Fibroblast of skin of right quadriceps (primary cell): ENCODE measurements at places on chromosomes 13 and 19.

DNA sequence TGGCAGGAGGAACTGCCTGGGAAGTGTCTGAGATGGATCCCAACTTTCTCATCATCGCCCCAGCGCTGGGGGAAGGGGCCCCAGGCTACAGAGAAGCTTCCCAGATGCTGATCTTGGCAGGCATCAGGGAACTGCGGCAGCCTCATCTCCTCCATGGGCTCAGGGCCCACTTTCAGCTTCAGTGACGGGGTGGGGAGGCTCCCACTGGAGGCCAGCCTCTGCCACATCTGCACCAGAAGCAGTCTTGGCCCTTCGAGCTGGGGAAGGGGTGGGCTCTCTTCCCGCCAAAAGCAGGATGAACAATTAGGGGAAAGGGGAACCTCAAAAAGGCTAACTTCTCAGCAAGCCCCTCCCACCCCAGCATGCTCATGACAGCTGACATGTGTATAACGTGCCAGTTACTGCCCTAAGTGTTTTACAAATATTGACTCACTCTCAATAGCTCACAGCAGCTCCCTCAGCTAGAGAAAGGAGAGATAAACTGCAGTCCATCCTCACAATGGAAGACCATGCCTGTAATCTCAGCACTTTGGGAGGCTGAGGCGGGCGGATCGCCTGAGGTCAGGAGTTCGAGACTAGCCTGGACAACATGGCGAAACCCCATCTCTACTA lies 7.1 kb upstream of the S1PR2 start:
- peak; percentile 86 for DNase-seq

DNA sequence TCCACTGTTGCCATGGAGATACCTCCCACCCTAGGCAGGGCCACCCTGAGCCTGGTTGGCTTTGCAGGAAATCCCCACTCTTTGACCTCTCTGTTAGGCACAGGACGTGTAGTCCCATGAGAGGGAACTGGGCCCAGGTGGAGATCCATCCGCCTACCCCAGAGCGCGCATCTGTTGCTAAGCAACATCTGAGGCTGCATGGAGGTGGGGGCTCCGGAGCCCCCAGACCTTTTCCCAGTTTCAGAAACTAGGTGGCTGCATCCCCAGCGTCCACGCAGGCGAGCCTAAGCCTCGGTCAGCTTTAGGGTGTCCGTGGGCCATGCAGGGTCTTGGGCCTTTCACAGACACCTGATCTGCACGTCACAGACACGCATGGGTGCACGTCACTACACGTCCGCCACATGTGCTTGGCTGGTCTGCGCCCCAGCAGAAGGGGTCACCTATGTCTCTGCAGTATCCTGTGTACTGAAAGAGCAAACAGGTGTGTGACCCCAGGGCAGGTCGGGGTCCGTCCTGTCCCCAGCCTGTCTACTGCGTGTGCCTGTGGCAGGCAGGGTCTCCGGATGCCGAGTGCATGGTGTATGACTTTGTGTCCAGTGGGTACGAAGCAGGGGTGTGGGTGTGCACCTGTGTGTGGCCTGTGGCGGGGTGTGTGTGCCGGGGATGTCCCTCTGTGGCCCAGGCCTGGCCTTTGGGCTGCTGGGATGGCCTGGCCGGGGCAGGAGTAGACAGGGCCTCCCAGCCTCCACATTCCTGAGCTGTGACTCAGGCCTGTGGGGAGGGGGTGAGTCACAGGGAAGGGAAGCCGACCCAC lies 4.1 kb upstream of the CIRBP start:
- DNase-seq: peak; percentile 89

- DNase-seq: peak; percentile 88
Observed at GRCh38 chr19:38684078-38684861, 36.8 kb downstream of the ACTN4 start.

DNA sequence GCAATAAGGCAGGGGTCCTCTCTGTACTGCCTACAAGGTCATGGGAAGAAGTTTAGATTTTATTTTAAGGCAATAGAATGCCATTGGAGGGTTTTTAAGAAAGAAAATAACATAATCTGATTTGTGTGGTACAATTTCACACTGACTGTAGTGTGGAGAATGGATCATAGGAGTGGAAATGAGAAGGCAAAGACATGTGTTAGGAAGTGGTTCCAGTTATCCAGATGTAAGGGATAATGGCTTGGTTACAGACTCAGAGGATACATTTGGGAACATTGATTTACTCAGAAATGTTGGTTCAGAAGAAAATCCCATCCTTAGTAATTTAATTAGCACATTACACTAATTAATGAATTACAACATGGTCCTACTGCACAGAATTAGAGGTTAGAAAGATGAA lies 788.2 kb downstream of the SLITRK5 start:
- no peak for DNase-seq

- DNase-seq: peak; percentile 84
Observed at GRCh38 chr19:5403968-5404640, 51.1 kb upstream of the ZNRF4 start.

DNA sequence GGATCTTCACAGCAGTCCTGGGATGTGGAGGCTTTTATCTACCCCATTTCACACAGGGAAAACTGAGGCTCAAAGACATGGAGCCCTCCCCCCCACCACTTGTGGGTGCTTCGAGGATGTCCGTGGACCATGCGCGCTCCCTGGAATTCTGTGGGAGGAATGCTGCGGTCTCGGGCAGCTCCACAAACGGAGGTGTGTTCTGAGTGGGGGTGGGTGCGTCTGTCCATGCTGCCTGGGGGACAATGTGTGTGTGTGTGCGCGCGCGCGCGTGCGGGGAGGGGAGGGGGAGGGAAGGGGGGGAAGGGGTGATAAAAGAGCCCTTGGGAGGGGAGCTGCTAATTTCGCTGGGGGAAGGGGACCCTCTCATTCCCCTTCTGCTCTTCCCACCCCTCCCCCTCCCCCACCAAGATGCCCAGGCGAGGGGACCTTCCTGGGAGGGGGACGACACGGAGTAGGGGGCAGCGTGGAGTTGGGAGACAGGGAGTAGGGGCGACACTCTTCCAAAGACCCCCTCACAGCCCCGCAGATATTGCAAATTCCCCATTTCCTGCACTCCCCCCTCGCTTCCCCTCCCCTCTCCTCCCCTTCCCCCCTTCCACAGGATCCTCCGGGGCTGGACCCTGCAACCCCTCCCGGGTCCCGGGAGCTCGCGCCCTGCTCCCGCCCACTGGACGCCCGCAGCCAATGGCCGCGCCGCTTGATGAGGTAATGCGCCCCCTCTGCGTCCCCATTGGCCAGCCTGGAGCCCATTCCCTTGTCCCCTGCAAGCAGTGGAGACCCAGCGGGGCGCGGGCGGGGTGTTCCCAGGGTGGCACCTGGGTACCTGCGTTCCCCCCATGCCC lies 18.9 kb upstream of the ZNRF4 start:
- peak; percentile 90 for DNase-seq

DNA sequence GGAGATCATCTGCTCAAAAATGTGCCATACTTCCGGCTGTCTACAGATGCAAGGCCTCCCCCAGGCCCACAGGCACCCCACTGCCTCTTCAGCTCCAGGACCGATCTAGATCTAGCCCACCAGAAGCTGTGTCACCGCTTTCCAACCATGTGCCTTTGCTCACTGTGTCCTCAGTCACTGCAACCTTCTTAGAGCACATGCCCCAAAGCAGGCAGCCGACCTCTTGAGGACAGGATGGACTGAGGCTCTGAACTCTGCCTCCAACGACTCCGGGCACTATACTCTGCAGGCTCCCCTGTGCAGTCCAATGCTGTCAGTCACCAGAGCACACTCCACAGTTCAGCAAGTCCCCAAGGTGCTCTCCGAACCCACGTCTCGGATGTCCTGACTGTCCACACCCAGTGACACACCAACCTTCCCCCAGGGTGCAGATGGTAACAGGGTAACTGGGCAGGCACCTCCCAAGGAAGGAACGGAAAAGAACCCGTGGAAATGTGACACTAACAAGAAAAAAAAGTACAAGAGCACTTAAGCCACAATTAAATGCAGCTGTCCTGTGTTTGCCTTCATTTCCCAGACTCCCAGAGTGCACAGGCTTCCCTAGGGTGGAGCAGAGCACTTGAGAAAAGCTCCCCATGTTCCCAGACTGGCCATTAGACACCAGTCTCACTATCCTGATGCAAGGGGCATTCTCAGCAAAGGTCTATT lies 4.8 kb downstream of the STK24 start:
- DNase-seq: peak; percentile 73

- DNase-seq: no peak
Observed at GRCh38 chr19:5288347-5288739, 52.3 kb downstream of the PTPRS start.

DNA sequence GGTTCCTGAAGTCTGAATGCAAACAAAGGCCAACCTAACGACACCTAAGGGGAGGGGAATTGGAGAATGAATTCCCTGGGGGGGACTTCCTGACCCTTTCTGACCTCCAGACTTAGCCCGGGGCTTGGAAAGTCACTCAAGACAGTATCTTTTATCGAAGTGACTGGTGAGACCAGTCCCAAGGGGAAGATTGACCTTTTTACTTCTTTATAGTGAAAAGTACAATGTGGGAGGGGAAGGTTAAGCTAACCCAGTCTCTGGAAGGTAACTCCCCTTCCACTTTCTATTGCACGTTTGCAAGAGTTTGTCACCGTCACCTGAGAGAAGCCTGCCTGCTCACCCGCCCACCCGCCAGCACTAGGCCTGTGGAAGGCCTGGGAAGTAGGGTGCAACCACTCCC lies 111.9 kb downstream of the EFNB2 start:
- no peak for DNase-seq

DNA sequence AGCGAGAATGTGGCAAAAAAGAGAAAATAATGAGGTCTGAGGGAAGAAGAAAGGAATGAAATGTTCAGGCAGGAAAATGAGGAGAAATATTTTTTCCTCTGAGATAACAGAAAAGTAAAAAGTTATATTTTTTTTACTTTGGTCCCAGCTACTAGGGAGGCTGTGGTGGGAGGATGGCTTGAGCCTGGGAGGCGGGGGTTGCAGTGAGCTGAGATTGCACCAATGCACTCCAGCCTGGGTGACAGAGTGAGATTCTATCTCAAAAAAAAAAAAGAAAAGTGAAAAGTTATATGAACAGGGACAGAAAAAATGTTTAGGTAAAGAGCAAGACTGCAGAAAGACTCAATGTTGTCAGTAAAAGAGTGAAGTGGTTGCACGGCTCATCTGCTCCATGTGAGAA lies 603.7 kb upstream of the GPC6 start:
- DNase-seq: no peak

- no peak for DNase-seq
Observed at GRCh38 chr13:21095311-21095710, 33.9 kb upstream of the LATS2 start.

DNA sequence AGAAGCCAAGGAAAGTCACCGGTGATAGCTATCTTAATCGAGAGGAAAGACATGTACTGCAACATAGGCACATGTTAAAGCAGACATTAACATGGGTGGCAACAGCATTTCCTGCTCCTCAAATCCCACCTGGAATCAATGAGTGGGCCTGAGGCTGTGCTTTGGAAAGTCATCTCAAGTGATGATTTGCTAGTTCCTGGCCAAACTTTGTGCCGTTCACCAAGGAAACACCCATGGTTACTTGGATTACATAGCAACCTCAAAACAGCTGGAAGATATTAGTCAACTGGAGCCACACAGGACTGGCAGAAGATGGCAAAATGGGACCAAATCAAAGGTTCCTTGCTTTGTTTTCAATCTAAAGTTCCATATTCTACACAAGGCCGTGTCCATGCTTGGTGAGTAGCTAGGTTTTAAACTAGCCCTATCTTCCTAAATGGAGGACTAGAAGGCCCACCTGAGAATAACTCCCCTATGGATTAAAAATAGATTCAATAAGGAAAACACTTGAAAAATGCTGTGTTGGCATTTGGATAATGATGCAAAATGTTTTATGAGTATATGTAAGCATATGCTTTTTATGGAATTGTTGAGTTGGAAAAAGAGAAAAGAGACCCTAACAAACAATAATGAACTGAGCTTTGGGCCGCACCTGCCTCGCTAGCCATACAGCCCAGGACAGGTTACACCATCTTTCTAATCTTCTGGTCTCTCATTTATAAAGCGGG lies 144.5 kb downstream of the RGCC start:
- DNase-seq: peak; percentile 54

GRCh38 chr19:28018499-28018898 lies 1194.5 kb downstream of the UQCRFS1 start:
- no peak for DNase-seq

DNA sequence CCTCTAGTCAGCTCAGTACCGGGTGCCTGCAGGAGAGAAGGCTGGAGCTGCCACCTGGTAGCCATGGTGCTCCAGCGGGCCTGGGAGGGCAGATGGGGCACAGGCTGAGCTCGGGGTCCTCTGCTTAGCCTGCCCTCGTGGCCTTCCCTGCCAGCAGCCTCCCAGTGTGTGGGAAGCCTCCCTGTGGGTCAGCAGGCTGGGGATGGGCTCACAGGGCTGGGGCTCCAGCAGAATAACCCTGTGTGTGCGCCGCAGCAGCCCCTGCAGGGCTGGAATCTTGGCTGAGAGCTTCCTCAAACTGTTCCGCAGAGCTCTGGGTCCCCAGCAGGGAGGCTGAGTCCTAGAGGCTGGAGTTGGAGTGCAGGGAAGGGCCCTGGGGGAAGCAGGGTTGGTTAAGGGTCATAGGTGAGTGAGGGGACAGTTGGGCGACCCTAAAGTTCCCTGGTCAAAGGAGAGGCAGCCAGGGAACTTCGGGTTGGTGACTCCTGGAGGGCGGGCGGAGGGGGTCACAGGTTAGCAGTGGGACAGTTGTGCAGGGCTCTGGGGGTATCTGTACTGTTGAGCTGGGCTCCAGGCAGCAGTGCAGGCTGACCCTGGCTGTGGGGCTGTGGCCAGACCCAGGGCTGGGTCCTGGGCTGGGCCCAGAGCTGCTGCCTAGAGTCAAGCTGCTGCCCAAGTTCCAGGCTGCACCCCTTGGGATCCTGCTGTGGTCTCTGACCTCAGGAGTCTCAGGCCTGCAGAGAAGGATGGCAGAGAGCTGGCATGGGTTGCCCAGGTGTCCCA lies 14.0 kb downstream of the ARHGAP33 start:
- DNase-seq: no peak

DNA sequence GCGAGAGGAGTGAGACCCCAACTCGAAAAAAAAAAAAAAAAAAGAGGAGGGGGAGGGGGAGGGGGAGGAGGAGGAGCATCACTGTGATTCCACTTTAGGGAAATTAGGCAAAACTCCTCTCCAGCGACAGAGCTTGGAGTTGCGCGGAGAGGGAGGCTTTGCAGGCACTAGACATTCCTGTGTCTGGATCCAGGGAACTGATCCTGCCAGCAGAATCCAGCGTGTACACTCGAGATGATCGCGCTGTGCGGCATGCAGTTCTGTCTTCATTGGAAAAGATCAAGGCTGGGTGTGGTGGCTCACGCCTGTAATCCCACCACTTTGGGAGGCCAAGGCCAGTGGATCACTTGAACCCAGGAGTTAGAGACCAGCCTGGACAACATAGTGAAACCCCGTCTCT lies 29.6 kb upstream of the KLF2 start:
- DNase-seq: peak; percentile 32

- DNase-seq: no peak
Observed at GRCh38 chr19:55625004-55625326, 599 bp upstream of the ZNF784 start.

GRCh38 chr19:18978616-18979015 lies 37.6 kb upstream of the HOMER3 start:
- no peak for DNase-seq

DNA sequence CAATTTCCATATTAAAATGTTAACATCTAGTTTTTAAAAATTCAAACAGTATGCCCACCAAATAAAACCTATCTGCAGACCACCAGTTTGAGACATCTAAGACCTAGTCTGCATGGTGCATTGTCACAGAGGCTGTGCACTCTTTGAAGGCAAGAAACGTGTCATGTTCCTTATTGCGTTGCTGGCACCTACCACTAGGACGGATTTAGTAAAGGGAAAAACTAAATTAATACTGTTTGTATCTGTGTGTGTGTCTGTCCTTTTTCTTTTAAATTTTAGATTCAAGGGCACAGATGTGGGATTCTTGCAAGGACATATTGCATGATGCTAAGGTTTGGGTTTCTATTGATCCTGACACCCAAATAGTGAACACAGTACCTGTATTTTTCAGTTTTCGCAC lies 481.4 kb downstream of the UQCRFS1 start:
- no peak for DNase-seq
